ENCODE measurements at places on chromosomes 7 and 10. TPM values are rescaled to one million over a fixed set of nuclear protein-coding genes. Genes with fewer than 3 reads are reported as not detected.
A peak's percentile ranks its signal among the peaks of the same experiment; 100 is the strongest.

GRCh38 chr10:72466018-72466417 lies 111.3 kb upstream of the DNAJB12 start:
- no peak for DNase-seq

Gene TNS3
- 65.8 TPM for total RNA-seq

GRCh38 chr7:136883046-136883445 lies 14.6 kb downstream of the CHRM2 start:
- no peak for DNase-seq

Gene METTL27
- total RNA-seq = 16.3 TPM

DNA sequence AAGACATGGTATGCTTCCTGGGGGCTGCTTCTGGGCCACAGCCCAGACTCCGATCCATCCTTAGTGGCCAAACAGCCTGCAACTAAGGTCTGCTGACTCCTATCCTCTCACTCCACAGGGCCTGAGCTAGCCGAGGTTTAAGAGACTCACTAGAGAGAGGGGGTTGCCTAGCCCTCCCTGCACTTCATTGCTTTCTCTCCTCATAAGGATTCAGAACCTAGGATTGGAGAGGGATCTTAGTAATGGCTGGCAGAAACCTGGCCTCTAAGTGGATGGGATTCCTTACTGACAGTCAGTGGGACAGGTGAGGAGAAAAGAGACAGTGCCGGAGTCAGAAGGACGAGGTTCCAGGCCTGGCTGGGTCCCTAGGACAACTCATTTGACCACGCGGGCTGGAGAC lies 8.2 kb upstream of the DDIT4 start:
- DNase-seq = no peak

Gene C10orf95
- total RNA-seq = 2.0 TPM

DNA sequence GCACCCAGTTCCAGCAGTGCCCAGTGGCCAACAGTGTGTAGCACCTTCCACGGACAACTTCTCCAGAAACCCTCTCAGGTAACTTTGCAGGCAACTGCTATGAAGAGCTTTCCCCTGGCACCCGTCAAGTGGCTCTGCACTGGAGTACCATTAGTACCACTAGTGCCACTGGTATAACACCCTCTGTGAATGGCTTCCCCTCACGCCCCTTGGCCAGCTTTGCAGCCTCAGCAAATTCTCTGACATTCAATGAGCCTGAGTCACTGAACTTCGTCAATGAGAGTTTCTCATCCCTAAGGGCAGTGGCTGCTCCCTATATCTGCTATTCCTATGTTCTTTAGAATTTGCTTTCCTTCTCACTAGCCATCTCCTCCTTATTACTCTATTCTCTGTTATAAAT lies 7.6 kb upstream of the HERPUD2 start:
- peak; percentile 45 for DNase-seq

GRCh38 chr7:68014031-68014736 lies 1017.6 kb downstream of the TYW1 start:
- DNase-seq = no peak

Gene EPHA1
- total RNA-seq = 17.2 TPM

Gene DEPP1
- total RNA-seq = 70.4 TPM

- DNase-seq = peak; percentile 9
Observed at GRCh38 chr10:51010977-51011376, 63.3 kb upstream of the PRKG1 start.

DNA sequence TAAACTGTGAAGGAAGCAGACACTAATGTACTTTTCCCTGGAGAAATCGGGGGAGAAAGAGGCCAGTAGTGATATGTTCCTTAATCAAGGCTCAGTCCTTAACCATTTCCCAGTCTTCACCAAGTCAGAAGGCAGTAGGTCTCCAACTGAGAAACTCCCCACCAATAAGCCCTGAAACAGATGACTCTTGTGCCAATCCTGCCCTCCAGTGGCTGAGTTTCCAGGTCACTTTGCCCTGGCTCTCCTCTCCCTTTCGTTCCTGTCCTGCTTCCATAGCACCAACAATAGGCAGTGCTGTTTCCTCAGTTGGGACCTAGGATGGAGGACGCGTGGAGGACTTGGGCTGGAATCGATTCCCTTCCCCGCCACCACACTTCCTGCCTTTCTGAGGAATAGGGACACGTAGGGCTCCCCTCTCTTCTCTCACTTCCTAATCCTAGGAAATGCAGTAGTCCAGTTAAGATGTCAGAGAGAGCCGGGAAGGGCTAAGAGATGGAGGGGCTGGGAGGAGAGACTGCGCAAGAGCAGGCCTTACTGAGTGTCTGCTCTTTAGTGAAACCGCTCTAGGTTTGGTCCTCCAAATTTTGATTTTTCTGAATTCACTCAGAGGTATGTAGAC lies 23.4 kb downstream of the ATOH7 start:
- DNase-seq = peak; percentile 23

- no peak for DNase-seq
Observed at GRCh38 chr10:130044067-130045061, 66.3 kb downstream of the C10orf143 start.

Gene IL6
- total RNA-seq = 10.9 TPM

- no peak for DNase-seq
Observed at GRCh38 chr7:29418056-29418455, 145.6 kb upstream of the PRR15 start.

- no peak for DNase-seq
Observed at GRCh38 chr10:84333864-84334451, 5.6 kb downstream of the CCSER2 start.

Gene C10orf143
- total RNA-seq = 8.5 TPM

DNA sequence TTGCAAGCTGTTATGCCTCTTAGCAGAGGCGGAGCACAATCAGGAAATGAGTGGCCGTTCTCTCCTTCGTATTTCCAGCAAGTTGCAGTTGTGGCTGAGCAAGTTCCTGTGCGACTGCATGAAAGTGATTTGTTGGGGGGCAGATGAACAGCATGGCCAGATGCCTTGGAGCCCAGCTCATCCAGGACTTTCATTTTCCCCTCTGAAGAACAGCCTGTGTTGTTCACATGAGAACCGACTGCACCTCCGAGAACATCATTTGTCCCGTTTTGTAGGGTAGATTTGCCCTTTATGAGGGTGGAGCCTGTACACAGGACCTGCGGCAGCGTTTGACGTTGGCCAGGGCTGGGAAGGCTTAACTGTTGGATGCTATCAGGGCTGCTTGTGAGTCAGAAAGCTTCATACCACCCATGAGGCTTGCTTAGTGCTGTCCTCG lies 4.4 kb downstream of the BAG3 start:
- DNase-seq = no peak

Gene CRTAC1
- 7.3 TPM for total RNA-seq

DNA sequence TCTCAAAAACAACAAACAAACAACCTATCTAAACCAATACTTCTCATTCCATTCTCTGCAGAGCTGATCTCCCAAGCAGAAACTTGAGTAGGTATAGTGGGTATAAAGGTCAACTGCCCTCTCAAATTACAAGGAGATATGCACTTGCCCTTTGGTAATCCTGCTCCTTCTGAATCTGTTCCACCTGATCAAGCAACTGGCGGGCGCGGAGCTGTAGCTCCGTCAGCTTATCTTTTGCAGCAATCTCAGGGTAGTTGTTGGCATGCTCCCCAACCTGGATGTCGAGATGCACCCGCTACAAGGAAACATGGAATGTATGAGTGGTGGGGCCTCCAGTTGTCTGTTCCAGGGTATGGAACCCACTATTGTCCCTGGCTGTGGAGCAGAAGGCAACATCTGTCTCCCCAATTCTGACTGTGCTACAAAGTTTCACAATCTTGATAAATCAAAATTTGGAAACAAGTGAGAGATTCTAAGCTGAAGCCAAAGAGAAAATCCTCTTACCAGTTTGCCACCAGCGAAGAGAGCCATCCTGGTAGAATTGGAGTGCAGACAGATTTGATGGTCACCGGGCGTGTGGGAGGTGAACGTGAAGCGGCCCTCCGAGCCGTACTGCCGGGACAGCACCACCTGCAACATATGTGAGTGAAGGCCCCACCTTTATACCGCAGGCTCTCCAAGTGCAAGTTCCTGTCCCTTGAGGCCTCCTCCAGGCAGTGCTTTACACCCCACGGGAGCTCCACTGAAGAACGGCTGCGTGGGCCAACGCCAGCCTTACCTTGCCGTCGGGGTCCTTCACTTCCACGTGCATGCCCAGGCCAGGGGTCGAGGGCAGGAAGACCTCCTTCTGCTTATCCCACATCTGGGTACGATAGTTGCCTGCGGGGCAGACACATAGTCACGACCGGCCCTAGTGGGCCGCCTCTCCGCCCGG lies 819 bp downstream of the TMED4 start:
- peak; percentile 82 for DNase-seq

DNA sequence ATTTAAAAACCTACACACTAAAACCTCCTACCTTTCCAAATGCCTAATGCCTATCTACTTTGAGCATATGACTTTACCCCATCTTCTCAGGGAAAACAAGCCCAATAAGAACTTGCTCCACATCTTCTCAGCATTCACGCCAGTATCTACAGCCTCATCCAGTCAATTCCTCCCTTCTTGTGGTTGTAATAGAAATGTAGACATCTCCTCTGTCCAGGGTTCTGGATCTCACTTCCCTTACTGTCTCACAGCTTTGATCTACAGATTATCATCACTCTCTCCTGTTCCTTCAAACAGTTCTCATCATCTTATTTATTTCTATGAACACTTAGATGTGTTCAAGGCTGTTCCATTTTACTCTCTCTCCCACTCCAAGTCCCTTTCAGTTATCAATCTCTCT lies 70.4 kb upstream of the NOBOX start:
- no peak for DNase-seq

- DNase-seq = no peak
Observed at GRCh38 chr10:129049501-129049900, 417.5 kb upstream of the MGMT start.

DNA sequence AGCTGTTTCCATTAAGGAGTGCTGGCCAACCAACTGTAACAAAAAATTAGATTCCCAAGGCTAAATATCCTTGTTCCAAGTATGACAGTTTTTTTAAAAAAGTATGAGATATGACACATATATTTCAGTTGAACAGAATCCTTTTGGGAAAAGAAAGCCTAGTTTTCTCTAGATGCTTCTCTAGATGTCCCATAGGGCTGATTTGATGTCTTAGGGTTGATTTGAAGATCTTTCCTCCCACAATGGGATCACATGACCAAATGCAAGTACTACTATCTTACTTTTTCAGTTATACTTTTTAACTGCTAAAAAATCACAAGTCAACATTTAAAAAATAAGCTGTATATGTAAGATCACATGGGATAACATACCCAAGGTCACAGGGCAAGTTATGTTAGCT lies 3.7 kb downstream of the NAMPT start:
- no peak for DNase-seq

DNA sequence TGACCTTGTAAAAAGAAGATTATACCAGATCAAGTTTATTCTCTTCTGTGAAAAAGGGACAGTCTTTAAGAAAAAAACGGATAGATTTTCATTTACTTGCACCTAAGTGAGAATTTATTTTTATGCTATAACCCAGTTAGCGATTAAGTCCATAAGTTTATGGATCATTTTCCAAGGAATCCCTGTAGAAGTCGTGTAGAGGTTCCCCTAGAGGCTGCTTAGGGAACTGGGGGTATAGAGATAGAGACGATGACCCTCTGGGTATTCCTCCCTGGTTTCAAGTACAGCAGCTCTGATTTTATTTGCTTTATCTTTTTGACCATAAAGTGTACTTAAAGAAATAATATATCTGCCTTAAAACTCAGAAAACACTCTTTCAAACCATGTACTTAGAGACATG lies 648.4 kb upstream of the LRRTM3 start:
- no peak for DNase-seq

- no peak for DNase-seq
Observed at GRCh38 chr7:43328785-43329380, 216.4 kb downstream of the HECW1 start.

Data from thyroid gland (tissue), 4 donors.